ENCODE measurements at places on chromosomes 12 and 14.
A peak's percentile ranks its signal among the peaks of the same experiment; 100 is the strongest.

- peak; percentile 52 for DNase-seq
Observed at GRCh38 chr14:100383727-100384158, 60.6 kb downstream of the SLC25A47 start.

DNA sequence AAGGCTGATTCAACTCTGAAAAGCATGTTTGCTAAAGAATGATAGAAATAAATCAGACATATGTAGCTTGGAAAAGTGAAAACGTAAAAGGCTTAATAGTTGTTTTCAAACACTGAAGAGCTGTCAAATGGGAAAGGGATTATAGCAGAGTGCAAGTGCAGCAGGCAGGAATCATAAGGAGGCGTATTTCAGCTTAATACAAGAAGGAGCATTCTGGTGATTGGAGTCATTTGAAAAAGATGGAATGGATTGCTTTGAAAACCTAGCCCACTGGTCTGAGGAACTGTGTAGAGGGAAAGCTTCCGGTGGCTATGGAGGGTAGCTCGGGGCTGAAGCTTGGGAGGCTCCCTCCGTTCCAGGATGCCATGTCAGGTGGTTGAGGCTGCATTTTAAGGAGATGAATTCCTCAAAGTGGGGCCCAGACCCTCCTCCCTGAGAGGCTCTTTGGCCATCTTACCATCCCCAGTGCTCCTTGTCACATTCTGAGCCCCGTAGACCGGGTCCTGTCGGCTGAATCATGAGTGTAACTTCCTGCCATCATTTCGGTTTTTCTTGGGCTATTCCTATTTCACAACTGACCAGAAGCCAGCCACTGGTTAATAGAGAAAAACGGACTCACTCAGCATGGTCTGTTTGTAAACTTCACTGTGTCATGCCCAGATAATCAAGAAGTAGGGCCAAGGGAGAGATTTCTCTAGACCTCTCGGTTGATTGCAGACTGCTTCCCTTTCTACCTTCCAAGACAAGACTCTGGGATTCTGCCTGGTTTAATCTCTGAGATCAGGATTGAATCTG lies 6.5 kb downstream of the WNT5B start:
- DNase-seq = no peak

DNA sequence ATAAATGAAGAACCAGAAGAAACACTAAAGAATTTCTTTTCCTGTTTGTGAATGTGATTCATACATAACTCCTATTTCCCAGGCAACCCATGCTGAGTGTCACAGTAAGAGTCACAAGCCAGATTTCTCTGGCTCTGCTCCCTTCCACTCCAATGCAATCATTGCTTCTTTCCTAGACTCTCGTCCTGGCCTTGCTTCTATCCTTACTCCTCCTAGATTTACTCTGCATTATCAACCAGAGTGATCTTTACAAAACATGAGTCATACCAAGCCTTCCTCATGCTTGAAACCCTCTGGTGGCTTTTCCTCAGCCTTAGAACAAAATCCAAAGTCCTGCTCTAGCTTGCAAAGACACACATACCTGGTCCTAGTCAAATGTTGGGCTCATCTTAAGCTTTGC lies 13.3 kb downstream of the IL22 start:
- no peak for DNase-seq

DNA sequence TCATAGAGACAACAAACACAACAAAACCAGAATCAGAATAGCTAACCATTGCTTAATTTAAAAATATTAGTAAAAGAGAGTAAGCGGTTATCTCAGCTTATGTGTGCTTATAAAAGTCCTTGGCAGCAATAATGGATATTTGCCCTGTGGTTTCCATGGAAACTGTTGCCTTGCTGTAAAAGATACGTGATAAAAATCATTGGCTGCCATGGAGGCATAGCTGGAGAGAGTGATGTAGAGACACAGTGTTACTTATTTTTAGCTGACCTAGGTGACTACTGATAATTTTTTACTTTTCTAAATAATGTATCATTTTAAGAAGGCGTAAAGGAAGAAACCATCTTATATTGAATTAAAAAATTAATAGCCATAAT lies 92.9 kb downstream of the ERC1 start:
- no peak for DNase-seq

- peak; percentile 28 for DNase-seq
Observed at GRCh38 chr12:25590011-25590721, 37.1 kb upstream of the LMNTD1 start.

DNA sequence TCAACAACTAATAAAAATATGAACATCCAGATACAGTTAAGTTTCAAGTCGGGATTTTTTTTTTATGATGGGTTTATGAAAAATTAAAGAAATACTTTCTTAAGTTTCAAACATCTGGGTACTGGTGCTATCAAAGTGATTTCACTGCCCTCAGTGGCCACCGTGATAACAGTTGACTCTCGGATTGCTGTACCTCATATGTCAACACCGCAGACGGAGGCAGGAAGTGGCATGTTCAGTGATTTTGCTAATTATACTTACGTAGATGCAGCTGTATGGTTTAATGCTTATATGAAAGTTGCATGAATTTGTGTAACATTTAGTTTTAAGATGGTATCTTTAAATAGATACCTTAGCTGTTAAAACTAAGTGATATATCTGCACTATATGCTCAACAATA lies 20.8 kb upstream of the FBLN5 start:
- peak; percentile 8 for DNase-seq

DNA sequence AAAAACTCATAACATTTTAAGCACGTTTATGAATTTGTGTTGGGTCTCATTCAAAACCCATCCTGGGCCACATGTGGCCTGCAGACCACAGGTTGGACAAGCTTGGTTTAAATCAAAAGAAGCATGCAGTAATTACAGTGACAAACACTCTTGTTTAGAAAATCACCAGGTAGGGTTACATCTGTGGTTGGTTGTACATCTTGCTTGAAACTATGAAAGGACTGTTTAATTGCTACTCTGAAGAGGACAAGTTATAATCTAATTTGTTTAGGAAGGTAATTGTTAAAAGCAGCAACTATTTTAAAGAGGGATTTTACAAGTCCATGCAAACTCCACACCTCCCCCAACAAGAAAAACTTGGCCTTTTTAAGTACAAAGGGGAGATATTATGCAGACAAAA lies 4.0 kb downstream of the TRIP11 start:
- no peak for DNase-seq

GRCh38 chr14:86501611-86502010 lies 971.7 kb downstream of the FLRT2 start:
- no peak for DNase-seq

DNA sequence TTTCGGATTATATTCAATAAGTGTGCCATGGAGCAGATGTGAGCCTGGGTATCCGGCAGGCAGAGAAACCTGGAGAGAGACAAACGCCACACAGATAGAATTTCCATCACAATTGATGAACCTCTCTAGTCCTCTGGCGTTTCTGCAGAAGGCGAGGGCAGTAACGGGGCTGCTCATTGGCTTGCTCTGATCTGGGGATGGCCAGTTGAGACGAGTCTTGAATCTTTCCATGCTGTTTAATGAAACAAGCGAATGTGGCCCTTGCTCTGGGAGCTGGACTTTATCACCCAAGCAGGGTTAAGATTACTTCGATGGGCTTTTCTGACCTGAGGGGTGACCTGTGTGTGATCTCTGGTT lies 42.4 kb upstream of the CLMN start:
- DNase-seq = no peak

All from stimulated activated CD4-positive, alpha-beta T cell treated with anti-CD3 and anti-CD28 coated beads, Interleukin-2, amount 100 ng/mL, for 4 hours (primary cell).